ENCODE measurements at places on chromosomes 12 and 14.

DNA sequence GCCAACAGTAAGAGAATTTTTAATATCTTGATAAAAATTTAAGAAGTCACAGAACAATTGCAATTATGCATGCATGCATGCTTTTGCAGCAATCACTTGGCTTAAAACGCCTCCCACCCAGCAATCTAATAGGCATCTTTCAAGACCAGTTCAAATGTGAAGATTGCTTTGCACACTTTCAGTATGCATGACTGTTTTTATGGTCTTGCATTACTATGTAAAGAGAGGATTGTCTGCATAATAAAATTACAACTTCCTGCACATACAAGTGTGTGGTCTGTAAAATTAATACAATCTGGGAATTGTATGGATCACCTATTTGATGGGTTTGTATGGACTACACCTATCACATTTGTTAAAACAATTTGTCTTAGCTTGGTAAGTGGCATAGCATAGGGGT lies 48.8 kb downstream of the E2F7 start:
- no peak for DNase-seq

GRCh38 chr12:13316587-13317246 lies 120.2 kb downstream of the EMP1 start:
- DNase-seq, result no peak

DNA sequence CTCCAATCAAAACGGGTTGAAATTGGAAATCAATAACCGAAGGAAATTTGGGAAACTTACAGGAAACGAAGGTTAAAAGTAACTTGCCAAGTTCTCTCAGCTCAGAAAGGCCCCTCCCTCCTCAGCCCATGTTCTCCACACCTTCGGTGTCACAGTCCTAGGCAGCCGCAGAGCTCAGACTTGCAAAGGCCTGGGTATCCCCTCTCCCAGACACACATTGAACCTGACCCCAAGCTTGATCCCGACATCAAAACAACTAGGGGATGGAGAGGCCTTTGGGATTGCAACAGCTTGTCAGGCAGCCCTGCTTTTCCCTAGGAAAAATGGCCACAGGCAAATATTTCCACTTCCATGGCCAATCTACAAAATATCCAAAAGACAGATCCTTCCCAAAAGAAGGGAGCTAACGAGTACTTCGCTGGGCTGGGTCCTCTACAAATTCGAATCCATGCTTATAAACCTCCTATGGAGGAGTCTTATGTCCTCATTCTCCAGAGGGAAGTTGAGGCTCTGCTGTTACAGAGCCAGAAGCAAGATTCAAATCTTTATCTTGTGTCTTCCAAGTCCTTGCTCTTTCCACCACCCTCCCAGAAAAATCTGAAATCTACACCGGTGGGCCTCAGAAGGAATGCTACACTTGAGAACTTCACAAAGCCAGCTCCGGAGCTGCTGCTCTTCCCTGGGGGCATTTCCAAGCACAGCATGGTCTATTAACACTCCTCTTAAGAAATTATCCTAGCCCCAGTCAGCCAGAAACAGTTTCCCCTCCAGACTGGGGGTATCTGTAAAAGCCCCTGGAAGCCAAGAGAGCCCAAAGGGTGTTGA lies 35.7 kb upstream of the PNMA1 start:
- DNase-seq, result no peak

GRCh38 chr14:56708704-56709103 lies 101.6 kb downstream of the OTX2 start:
- DNase-seq, result no peak

GRCh38 chr14:72876005-72876709 lies 17.7 kb downstream of the DPF3 start:
- DNase-seq, result no peak
